Nephron progenitor cell (in vitro differentiated cells): ENCODE measurements at places on chromosomes 1 and 21.

GRCh38 chr1:60655679-60656355 is 426.5 kb upstream of the NFIA start:
- DNase-seq = no peak

DNA sequence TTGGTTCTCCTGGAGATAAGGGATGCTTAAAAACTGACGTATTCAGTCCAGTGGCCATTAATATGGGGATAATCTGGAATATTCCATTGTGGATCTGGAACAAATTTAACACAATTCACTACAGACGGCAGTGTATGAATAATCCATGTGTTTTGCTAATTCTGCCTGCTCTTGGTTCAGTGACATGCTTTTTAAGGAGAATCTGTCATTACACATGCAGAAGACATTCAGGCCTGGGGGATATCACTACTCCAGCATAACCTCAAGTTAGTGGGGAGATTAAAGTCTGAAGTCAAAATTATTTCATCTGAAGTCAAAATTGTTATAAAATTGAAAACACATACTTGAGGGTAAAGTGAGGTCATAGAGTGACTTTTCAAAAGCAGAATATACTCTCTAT is 789.3 kb downstream of the USP25 start:
- no peak for DNase-seq

GRCh38 chr1:84301785-84302385 is 377 bp downstream of the SAMD13 start:
- no peak for DNase-seq

- no peak for DNase-seq
Observed at GRCh38 chr1:162970021-162970420, 99.1 kb upstream of the RGS4 start.

DNA sequence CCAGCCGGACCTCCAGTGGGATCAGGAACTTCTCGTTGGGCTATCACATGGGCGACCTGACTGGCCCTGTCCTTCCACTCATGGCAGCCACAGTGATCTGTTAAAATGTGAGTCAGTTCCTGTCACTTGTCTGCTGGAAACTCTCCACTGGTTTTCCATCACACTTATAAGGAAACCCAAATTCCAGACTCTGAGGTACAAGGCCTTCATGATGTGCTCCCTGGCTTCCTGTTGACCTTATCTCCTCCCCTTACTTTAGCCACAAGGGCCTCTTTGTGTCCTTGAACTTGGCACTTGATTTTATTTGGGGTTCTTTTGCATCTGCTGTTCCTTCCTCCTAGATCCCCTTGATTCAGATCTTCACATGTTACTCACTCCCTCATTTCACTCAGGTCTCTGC is 96.8 kb downstream of the TENT5C start:
- DNase-seq = no peak

GRCh38 chr1:41629141-41629540 is 144.7 kb upstream of the EDN2 start:
- no peak for DNase-seq

DNA sequence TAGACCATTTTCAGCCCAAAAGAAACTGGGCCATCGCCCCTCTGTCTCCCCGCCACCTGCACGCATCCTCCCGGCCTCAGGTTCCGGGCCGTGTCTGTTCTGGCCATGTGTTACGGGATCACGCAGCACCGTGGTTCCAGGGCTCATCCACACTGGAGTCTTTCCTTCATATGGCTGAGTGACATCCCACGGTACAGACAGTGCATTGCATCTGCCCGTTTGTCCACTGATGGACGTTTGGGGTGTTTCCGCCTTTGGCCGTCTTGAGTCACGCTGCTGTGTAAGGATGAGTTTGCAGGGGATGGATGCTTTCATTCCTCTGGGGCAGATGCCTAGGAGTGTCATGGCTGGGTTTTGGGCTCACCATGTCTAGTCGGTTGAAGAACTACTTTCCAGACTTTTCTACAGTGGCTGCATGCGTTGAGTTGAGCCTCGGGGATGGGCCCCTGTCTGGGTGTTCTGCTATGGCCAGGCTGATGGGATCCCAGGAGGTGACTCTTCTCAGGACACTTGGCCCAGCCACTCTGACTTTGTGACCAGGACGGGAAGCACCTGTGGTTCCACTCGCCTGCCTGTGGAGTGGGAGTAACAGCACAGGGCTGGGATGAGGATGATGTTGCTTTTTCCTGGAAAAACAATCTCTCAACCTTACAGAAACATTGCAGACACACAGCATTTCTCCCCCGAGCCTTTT is 16.8 kb downstream of the RRP1 start:
- DNase-seq = no peak

GRCh38 chr1:236394879-236395229 is 768 bp downstream of the EDARADD start:
- no peak for DNase-seq

DNA sequence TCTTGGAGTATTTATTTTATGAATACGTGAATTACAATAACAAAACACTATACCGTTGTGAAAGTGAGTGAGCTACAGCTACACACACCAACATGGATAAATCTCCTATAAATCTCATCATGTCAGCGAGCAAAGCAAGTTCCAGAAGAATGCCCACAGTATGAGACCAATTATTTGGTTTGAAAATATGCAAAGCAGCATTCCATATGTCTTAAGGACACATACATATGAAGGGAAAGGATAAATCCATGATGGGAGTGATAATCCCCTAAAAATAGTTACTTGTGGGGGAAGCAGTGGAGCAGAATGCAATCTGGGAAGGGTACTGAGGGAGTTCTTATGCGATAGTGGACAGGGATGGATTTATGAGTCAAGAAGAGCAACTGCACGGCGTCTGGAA is 261.3 kb downstream of the DISC1 start:
- DNase-seq = no peak

DNA sequence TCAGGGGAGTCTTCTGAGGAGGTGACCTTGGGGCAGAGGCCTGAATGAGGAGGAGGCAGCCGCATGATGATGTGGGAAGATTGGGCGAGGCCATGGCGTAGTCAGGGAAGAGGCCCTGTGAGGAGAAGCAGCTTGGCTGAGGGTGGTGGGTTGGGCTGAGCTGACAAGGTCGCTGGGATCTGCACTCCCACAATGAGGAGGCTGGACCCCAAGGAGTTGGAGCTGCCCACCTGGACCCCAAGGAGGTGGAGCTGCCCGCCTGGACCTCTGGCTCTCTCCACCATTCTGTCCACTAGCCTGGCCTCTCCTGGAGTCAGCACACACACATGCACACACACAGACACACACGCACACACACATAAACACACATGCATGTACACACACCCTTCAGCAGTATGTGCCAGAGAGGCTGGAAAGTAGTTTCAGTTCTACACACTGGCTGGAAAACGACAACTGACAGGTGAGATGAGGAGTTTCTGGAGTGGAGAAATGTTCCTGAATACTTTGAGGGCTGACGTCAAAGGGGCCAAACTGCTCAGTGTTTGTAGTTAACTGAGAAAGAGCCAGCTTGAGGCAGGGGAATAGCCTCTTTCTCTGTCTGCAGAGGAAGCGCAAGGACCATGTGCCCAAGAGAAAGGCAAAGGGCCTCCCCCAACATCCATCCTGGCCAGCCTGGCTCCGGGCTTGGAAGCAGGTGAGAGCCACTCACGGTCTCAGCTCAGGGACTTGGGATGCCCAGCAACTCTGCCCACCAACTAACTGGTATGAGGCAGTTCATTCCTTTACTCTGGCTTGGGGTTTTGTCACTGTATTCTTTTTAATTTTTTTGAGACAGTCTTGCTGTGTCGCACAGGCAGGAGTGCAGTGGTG is 7.1 kb downstream of the SMPDL3B start:
- DNase-seq = no peak

- peak; percentile 69 for DNase-seq
Observed at GRCh38 chr1:105793536-105794146, 1262.8 kb upstream of the PRMT6 start.

DNA sequence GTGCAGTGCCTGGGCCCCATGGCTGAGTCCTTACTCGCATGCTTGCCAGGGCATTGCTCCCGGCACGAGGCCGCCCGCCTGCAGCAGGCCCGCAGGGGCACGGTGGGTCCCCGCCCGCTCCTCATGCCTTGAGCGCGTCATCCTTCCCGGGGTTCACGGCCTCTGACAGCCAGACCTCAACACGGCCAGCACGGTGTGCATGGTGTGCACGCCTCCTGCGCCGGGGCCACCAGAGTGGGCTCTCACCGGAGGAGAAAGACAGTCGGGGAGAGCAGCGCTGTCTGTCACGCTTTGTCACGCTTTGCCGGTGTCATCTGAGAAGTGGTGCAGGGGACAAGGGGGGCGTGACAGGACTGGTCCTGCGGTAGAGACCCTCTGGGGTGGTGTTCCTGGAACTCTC is 11.9 kb upstream of the COL18A1 start:
- DNase-seq = peak; percentile 46

DNA sequence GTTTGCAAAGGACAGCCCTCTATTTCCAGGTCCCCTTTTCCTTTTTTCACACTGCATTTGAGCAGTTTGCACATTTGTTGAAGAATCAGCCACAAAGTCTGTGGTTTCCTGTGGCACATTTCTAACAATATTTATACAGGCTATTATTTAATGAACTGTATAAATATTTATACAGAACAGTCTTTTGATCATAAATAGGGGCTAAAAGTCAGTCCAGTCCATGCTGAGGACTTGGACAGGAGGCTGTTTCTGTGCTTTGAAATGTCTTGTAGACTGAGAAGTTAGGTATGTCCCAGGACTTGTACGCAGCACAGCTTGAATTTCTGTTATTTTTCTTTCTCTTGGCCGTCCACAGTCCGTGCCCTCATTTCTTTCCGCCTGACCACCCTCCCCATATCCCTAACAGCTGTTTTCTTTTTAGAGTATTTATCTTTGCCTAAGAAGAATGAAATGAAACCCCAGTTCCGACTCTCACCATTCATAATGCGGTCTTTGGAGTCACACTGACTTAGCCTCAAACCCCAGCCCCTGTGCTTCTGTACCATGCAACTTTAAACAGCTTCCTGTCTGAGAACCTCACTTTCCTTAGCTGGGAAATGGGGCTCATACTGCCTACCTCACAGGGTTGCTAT is 19.7 kb downstream of the FGGY start:
- DNase-seq = no peak

- DNase-seq = no peak
Observed at GRCh38 chr1:72284084-72284347, 1.7 kb upstream of the NEGR1 start.

DNA sequence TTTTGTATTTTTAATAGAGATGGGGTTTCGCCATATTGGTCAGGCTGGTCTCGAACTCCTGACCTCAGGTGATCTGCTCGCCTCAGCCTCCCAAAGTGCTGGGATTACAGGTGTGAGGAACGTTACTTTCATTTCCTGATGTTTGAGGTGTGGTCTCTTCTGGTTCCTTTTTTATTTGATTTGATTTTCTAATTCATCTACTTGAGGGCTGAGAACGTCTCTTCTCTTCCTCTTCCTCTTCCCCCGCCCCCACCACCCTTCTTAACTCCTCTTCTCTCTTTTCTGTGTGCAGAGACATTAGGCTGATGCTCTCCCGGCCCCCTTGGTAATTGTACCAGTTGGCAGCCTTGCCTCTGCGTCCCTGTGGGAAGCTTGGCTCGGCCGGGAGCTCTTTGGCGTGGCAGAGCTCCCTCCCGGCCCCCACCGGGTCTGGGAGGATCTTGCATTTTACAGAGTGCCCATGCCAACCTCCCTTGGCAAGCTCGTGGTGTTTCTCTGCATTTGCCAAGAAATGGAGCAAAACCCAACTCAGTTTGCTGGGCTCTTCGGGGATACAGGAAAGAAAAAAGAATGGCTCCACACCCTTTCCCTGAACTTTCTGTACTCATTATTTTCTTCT is 19.9 kb downstream of the CRYAA start:
- no peak for DNase-seq
